ENCODE measurements at places on chromosomes 1 and 21. TPM values are rescaled to one million over a fixed set of nuclear protein-coding genes. Genes with fewer than 3 reads are reported as not detected.

- no peak overlapping the region for H3K27ac ChIP-seq
- no peak for DNase-seq
- H3K4me1 ChIP-seq = no peaks in the 10 kb centered on the region
- no peaks in the 10 kb centered on the region for H3K27me3 ChIP-seq
- no peaks in the 10 kb centered on the region for H3K36me3 ChIP-seq
- no peak overlapping the region for H3K4me3 ChIP-seq
Measured at GRCh38 chr1:178086766-178087165, 7.1 kb upstream of the RASAL2 start.

Gene TRIM63
- not detected for total RNA-seq

DNA sequence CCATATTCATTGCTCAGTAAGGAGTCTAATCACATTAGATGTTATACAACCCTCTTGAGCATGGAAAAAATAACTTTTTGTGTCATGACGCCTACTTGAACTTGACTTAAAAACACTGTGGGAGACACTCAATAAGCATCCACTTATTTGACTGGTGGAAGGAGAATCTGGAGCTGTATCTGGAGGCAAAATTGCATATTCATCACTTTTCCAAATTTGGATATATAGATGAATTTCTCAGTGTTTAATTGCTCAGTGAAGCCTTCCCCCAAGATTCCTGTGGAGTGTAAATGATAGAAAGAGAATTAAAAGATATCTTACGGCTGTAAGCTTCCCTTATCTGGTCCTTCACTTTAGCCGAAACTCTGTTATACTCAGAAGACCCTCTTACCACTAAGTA lies 610.7 kb upstream of the ADGRL2 start:
- H3K36me3 ChIP-seq = peaks cover 7% of the 10 kb centered on the region
- H3K4me3 ChIP-seq = no peak overlapping the region
- peaks cover 14% of the 10 kb centered on the region for H3K4me1 ChIP-seq
- DNase-seq = no peak

Gene C1QC
- total RNA-seq = not detected

DNA sequence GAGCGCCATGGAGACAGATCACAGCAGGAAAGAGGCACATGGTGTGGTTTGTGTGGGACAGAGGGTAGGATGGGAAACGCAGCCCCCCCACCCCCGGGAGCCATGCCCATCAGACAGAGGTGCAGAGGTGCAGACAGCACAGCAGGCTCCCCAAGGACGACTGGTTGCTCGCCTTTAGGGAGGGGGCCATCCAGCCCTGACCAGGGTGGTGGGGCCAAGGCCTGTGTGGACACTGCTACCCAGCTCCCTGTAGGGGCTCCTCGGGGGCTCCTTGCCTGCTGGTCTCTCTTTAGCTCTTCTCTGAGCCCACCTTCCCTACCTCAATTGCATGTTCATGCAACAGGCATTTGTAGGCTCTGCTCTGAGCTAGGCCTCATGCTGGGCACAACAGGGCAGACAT lies 3.7 kb downstream of the KCNAB2 start:
- H3K27me3 ChIP-seq = no peaks in the 10 kb centered on the region
- no peak overlapping the region for H3K4me3 ChIP-seq

- H3K27me3 ChIP-seq = no peaks in the 10 kb centered on the region
- no peak overlapping the region for H3K27ac ChIP-seq
- H3K4me1 ChIP-seq = no peaks in the 10 kb centered on the region
- H3K36me3 ChIP-seq = no peaks in the 10 kb centered on the region
Measured at GRCh38 chr1:232238009-232238408, 391.9 kb downstream of the SIPA1L2 start.

- H3K27ac ChIP-seq = no peak overlapping the region
- no peak overlapping the region for H3K4me3 ChIP-seq
- no peak for DNase-seq
- H3K36me3 ChIP-seq = peaks cover 5% of the 10 kb centered on the region
- no peaks in the 10 kb centered on the region for H3K27me3 ChIP-seq
- peaks cover 5% of the 10 kb centered on the region for H3K4me1 ChIP-seq
Measured at GRCh38 chr1:3904843-3905185, 4.7 kb upstream of the C1orf174 start.

GRCh38 chr1:242718967-242719366 lies 194.5 kb upstream of the PLD5 start:
- H3K4me3 ChIP-seq = no peak overlapping the region
- DNase-seq = no peak

Gene PGLYRP3
- total RNA-seq = not detected

- H3K27ac ChIP-seq = no peak overlapping the region
- no peaks in the 10 kb centered on the region for H3K27me3 ChIP-seq
- DNase-seq = no peak
Measured at GRCh38 chr1:169090900-169091311, 15.6 kb upstream of the ATP1B1 start.

DNA sequence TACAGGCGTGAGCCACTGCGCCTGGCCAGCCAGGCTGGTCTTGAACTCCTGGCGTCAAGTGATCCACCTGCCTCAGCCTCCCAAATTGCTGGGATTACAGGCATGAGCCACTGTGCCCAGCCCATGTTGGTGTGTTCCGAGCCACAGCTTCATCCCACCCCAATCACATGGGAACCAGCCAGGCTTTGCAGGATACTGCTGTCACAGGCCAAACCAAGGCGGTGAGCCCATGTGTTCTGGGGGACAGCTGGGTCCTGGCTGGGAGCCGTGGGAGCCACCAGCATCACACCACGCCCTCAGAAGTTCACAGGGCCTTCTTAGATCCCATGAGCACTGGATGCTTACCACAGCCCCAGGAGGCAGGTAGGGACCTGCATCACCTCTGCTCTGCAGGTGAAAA lies 56.9 kb downstream of the DHRS3 start:
- no peaks in the 10 kb centered on the region for H3K27me3 ChIP-seq
- H3K4me3 ChIP-seq = no peak overlapping the region
- H3K36me3 ChIP-seq = peaks cover 4% of the 10 kb centered on the region
- no peak overlapping the region for H3K27ac ChIP-seq
- DNase-seq = no peak
- no peaks in the 10 kb centered on the region for H3K4me1 ChIP-seq

- peaks cover 5% of the 10 kb centered on the region for H3K36me3 ChIP-seq
- no peak overlapping the region for H3K27ac ChIP-seq
- no peaks in the 10 kb centered on the region for H3K27me3 ChIP-seq
- peaks cover 15% of the 10 kb centered on the region for H3K4me1 ChIP-seq
Measured at GRCh38 chr21:45882645-45883044, 98.9 kb upstream of the COL6A1 start.

- peaks cover 26% of the 10 kb centered on the region for H3K36me3 ChIP-seq
- no peak for DNase-seq
- H3K4me1 ChIP-seq = peaks cover 13% of the 10 kb centered on the region
- H3K4me3 ChIP-seq = no peak overlapping the region
- no peaks in the 10 kb centered on the region for H3K27me3 ChIP-seq
Measured at GRCh38 chr1:246591047-246591446, 24.8 kb downstream of the CNST start.

DNA sequence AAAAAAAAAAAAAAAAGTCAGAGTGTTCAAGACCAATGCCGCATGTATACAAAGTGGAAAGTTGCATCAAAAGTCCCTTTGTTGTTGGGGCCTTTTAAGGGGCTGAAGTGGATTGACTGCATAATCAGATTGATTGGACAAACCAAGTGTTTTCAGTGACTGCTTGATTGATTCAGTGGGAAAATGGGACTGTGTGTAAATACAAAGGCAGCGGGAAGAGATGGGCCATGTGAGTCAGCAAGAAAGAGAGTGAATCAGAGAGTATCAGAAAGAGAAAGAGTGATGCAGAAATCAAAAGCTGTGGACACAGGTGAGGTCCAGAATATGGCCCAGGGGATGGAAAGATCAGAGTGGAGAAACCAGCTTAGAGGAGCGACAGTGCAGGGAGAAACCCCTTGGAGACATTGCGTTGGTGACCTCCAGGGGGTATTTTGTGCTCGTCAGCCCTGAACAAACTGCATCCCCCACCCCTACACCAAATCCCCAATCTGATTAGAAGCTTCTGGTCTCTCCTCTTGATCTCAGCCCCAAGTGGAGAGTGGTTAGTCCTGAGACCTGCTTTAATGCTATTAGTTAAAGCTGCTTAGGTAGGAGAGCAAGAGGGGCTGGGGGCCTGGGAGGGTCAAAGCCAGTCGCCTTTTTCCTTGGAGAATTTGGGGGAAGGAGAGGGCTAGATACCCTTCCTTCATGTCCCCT lies 5.1 kb upstream of the ETV3L start:
- H3K27ac ChIP-seq = no peak overlapping the region
- no peak for DNase-seq
- peaks cover 72% of the 10 kb centered on the region for H3K27me3 ChIP-seq

GRCh38 chr1:176479971-176480370 lies 17.0 kb downstream of the PAPPA2 start:
- no peak for DNase-seq
- H3K36me3 ChIP-seq = no peaks in the 10 kb centered on the region
- no peaks in the 10 kb centered on the region for H3K27me3 ChIP-seq
- H3K4me3 ChIP-seq = no peak overlapping the region

GRCh38 chr1:154990276-154990675 lies 3.1 kb upstream of the LENEP start:
- peaks cover 17% of the 10 kb centered on the region for H3K4me1 ChIP-seq
- no peak for DNase-seq
- H3K27me3 ChIP-seq = no peaks in the 10 kb centered on the region

Gene F5
- total RNA-seq = not detected

- DNase-seq = no peak
- no peak overlapping the region for H3K4me3 ChIP-seq
- H3K27me3 ChIP-seq = no peaks in the 10 kb centered on the region
- no peak overlapping the region for H3K27ac ChIP-seq
- peaks cover 3% of the 10 kb centered on the region for H3K4me1 ChIP-seq
- no peaks in the 10 kb centered on the region for H3K36me3 ChIP-seq
Measured at GRCh38 chr21:24375201-24375600, 1232.1 kb downstream of the MRPL39 start.

Gene MTARC2
- 5.2 TPM for total RNA-seq

- H3K27me3 ChIP-seq = no peaks in the 10 kb centered on the region
- H3K36me3 ChIP-seq = no peaks in the 10 kb centered on the region
- H3K4me1 ChIP-seq = peaks cover 4% of the 10 kb centered on the region
- DNase-seq = no peak
- H3K27ac ChIP-seq = no peak overlapping the region
Measured at GRCh38 chr1:7407980-7408770, 362.9 kb upstream of the VAMP3 start.

GRCh38 chr1:220527908-220528678 lies at the start of gene MARK1:
TSS of gene MARK1 (plus strand) at chr1:220528136. CDS start at chr1:220528823, 687 bp downstream.
- H3K27me3 ChIP-seq = no peaks in the 10 kb centered on the region
- DNase-seq = peak; percentile 76
- H3K27ac ChIP-seq = peak within 1 kb of the TSS; percentile 66
- H3K4me3 ChIP-seq = peak within 1 kb of the TSS; percentile 76

- H3K36me3 ChIP-seq = no peaks in the 10 kb centered on the region
- no peak overlapping the region for H3K27ac ChIP-seq
- H3K4me3 ChIP-seq = no peak overlapping the region
- H3K4me1 ChIP-seq = peaks cover 17% of the 10 kb centered on the region
Measured at GRCh38 chr1:47585141-47585902, 147.5 kb downstream of the FOXD2 start.

GRCh38 chr1:53559391-53559815 lies 100.2 kb downstream of the DMRTB1 start:
- no peak overlapping the region for H3K27ac ChIP-seq
- DNase-seq = no peak
- H3K4me1 ChIP-seq = no peaks in the 10 kb centered on the region
- no peaks in the 10 kb centered on the region for H3K36me3 ChIP-seq
- H3K4me3 ChIP-seq = no peak overlapping the region

- H3K4me3 ChIP-seq = no peak overlapping the region
- peak; percentile 70 for DNase-seq
- peak overlapping the region; percentile 16 for H3K27ac ChIP-seq
- H3K36me3 ChIP-seq = peaks cover 6% of the 10 kb centered on the region
- peaks cover 50% of the 10 kb centered on the region for H3K4me1 ChIP-seq
Measured at GRCh38 chr1:45953934-45954847, 150.8 kb downstream of the MAST2 start.

- no peaks in the 10 kb centered on the region for H3K36me3 ChIP-seq
- H3K4me3 ChIP-seq = no peak overlapping the region
- H3K4me1 ChIP-seq = peaks cover 6% of the 10 kb centered on the region
Measured at GRCh38 chr1:118360817-118361216, 175.8 kb upstream of the SPAG17 start.

DNA sequence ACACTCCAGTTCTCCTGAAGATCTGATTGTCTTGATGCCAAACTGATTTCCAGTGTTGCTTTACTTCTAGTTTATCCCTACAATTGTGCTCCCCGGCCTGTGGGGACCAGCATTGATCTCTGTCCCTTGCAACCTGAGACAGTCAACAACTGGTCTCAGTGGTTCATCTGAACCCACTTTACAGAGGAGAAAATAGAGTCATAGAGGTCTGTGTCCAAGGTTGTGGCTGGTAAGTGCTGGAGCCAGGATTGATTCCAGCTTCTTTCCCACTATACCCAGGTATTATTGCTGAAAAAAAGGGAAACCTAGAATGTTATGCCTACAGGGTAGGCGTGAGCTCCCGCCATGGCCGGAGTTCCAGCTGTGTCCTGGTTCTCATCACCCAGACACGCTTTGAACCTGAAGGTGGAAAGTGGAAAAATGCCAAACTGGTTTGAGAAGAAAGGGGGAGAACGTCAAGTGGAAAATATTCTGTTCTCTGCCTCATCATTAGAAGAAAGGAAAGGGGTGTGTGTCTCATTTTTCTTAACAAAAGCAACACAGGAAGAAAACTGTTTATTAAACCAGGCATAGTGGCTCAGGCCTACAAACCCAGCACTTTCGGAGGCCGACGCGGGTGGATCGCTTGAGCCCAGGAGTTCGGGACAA lies 60.7 kb upstream of the ITPKB start:
- no peaks in the 10 kb centered on the region for H3K36me3 ChIP-seq
- no peak overlapping the region for H3K4me3 ChIP-seq
- H3K27me3 ChIP-seq = no peaks in the 10 kb centered on the region
- H3K27ac ChIP-seq = no peak overlapping the region
- H3K4me1 ChIP-seq = no peaks in the 10 kb centered on the region

DNA sequence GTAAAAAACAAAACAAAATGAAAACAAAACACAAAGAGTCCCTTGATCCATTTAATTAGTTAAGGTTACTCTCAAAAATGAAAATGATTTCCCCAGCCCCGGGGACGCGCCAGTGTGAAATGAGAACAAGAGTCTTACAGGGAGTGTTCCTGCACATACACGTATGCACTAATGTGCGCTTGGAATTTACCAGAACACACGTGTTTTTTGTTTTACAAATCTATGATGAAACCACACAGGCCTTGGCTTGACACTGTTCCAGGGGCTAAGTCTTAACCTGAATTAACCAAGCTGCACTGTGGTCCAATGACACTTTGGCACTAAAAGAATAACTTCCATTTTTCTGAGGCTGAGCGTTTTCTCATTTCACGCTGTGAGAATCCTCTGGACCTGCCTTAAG lies 63.7 kb downstream of the SLC45A1 start:
- peaks cover 19% of the 10 kb centered on the region for H3K36me3 ChIP-seq
- no peak overlapping the region for H3K4me3 ChIP-seq
- H3K4me1 ChIP-seq = no peaks in the 10 kb centered on the region

GRCh38 chr1:241113557-241113956 lies 243.4 kb downstream of the RGS7 start:
- no peak overlapping the region for H3K27ac ChIP-seq
- H3K36me3 ChIP-seq = no peaks in the 10 kb centered on the region
- no peak for DNase-seq
- no peaks in the 10 kb centered on the region for H3K27me3 ChIP-seq
- no peak overlapping the region for H3K4me3 ChIP-seq

Gene CFHR5
- not detected for total RNA-seq

Gene DHDDS
- 48.2 TPM for total RNA-seq

Gene FAM72A
- total RNA-seq = 21.8 TPM

- peaks cover 7% of the 10 kb centered on the region for H3K4me1 ChIP-seq
- H3K4me3 ChIP-seq = no peak overlapping the region
- H3K36me3 ChIP-seq = no peaks in the 10 kb centered on the region
- no peak overlapping the region for H3K27ac ChIP-seq
Measured at GRCh38 chr1:217892750-217893149, 261.6 kb downstream of the SPATA17 start.

GRCh38 chr1:92343061-92343460 lies 44.2 kb downstream of the RPAP2 start:
- H3K36me3 ChIP-seq = peaks cover 39% of the 10 kb centered on the region
- peak; percentile 15 for DNase-seq
- peaks cover 9% of the 10 kb centered on the region for H3K4me1 ChIP-seq
- H3K4me3 ChIP-seq = no peak overlapping the region
- no peaks in the 10 kb centered on the region for H3K27me3 ChIP-seq
